ENCODE measurements at places on chromosomes 6 and 20.
A peak's percentile ranks its signal among the peaks of the same experiment; 100 is the strongest.

DNA sequence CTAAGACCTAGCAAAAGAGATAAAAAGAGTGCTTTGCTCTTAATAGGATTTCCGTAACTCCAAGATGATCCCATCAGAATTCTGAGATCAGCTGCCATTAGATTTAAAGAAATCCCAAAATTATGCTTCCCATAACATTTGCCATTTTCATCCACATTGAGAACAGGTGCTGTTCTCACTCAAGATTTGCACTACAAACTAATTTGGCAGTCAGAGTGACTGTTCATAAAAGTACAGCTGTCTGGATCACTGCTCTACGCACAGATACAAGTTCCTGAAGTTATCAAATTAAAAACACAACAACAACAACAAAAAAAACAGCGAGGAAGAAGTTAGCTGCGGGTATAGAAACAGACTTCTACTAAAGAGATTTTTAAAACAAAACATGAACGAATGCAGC, 58.1 kb downstream of the ASCC3 start:
- DNase-seq: no peak

- DNase-seq: no peak
Measured at GRCh38 chr6:6661684-6662083, 73.2 kb downstream of the LY86 start.

GRCh38 chr6:82924799-82925535, 140.7 kb downstream of the UBE3D start:
- DNase-seq: no peak

GRCh38 chr6:105066836-105067235, 109.9 kb downstream of the LIN28B start:
- DNase-seq: no peak

DNA sequence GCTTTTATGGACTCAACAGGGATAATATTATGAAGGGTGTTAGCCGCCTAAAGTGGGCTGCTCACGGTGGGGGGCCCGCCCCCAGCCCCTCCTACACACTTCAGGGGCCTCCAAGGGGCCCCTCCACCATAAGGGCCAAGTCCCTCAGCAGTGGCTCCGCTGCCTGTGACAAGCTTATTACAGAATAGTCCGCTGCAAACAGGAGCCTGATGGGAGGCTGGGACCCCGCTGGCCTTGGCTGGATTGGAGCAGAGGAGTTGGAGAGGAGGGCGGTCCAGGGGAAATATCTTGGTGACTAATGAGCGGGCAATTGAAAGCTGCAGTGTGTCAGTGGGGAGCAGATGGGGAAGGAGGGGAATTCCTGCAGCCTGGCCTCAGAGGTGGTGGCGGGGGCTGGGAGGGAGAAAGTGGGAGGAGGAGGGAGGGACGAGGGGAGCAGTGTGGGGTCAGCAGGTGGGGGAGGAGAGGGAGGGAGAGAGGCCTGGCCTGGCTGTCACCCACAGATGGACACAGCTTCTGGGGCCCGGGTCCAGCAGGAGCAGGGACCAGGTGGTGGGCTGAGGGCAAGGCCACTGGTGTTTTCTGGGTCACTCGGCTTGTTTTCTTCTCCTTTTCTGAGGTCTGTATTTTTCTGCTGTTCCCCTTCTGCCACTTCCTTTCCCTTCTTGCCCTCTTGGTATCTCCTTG, 57.6 kb upstream of the FOXP4 start:
- DNase-seq: peak; percentile 63

- DNase-seq: peak; percentile 16
Measured at GRCh38 chr6:136923954-136924673, 2.0 kb downstream of the SLC35D3 start.

DNA sequence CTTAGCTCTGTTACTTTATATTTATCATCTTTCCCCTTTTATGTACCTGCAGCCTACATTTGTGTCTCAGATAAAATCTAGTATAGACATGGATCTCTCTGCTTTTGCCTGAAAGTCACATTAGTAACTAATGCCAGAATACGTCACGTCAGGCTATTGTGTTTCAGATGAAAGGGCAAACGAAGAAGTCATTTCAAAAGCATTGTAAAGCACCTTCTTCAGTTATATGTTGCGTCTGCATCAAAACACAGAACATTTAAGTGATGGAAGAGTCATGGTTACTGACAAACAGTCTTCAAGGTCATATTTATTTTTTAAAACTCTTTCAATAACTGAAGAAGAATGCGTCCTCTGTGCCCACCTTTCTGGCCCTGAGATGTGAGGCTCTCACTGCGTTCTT, 119.1 kb downstream of the SMOC2 start:
- DNase-seq: no peak

- no peak for DNase-seq
Measured at GRCh38 chr6:74936886-74937285, 269.0 kb downstream of the COL12A1 start.

GRCh38 chr20:20462185-20462584, 94.3 kb downstream of the INSM1 start:
- DNase-seq: no peak

GRCh38 chr6:135906972-135907465, 55.5 kb downstream of the PDE7B start:
- DNase-seq: no peak

DNA sequence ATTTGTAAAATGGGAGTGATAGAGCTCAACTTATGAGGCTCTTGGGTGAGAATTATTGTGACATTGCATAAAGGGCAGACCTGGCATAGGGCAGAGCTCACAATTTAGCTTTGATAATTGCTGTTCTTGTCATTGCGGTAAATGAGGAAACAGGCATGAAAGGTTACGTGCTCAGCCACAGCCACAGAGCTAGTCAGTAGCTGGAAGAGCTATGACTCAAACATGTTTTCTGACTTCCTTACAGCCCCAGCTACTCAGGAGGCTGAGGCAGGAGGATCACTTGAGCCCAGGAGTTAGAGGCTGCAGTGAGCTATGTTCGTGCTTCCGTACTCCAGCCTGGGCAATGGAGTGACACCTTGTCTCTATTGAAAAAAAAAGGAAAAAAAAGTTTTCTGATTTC, 3.5 kb upstream of the GHRH start:
- DNase-seq: no peak

GRCh38 chr6:9361749-9362148, 926.4 kb upstream of the SLC35B3 start:
- no peak for DNase-seq

- no peak for DNase-seq
Measured at GRCh38 chr6:34281702-34282334, 33.0 kb upstream of the SMIM29 start.

- DNase-seq: no peak
Measured at GRCh38 chr20:45340951-45341350, 7.3 kb downstream of the SDC4 start.

DNA sequence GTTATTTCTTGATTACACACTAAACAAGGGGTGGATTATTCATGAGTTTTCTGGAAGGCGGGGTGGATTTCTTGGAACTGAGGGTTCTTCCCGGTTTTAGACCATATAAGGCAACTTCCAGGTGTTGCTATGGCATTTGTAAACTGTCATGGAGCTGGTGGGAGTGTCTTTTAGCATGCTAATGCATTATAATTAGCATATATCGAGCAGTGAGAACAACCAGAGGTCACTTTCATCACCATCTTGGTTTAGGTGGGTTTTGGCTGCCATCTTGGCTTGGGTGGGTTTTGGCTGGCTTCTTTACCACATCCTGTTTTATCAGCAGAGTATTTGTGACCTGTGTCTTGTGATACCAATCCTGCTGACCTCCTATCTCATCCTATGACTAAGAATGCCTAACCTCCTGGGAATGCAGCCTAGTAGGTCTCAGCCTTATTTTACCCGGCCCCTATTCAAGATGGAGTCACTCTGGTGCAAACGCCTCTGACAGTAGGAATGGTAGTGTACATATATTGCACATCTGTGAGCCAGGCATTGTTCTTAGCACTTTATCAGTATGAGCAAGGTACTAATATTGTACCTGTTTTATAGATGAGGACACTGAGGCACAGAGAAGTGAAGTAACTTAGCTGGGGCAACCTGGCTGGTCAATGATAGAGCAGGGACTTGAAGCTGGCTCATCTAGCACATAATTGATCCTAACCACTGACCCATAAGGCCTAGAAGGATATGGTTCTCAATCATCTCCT, 203.7 kb downstream of the NFATC2 start:
- DNase-seq: no peak

- no peak for DNase-seq
Measured at GRCh38 chr6:3859878-3860552, 10.8 kb downstream of the FAM50B start.

- DNase-seq: no peak
Measured at GRCh38 chr6:30547454-30547853, 8.8 kb downstream of the GNL1 start.

DNA sequence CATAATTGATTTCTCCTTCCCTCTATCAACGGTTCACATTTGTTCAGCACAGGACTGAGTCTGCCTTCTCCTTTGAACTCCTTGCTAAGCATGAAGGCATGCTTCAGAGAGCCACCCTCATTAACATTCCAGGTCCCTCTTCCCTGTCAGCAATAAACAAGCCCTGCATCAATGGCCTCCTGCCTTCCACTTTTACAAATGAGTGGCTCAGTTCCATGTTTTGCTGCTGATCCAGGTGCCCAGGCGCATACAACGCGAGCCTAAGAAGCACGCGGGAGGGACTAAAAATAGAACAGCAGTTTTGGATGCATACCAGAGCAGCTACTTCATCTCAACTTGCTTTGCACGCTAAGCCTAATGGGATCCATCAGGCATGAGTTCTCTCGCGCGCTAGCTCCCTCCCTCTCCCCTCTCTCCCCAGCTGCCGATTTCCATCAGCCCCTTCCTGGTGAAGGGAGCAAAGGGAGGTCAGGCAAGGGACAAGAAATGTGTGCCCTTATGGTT, 53.4 kb downstream of the TRAF3IP2 start:
- DNase-seq: peak; percentile 42

DNA sequence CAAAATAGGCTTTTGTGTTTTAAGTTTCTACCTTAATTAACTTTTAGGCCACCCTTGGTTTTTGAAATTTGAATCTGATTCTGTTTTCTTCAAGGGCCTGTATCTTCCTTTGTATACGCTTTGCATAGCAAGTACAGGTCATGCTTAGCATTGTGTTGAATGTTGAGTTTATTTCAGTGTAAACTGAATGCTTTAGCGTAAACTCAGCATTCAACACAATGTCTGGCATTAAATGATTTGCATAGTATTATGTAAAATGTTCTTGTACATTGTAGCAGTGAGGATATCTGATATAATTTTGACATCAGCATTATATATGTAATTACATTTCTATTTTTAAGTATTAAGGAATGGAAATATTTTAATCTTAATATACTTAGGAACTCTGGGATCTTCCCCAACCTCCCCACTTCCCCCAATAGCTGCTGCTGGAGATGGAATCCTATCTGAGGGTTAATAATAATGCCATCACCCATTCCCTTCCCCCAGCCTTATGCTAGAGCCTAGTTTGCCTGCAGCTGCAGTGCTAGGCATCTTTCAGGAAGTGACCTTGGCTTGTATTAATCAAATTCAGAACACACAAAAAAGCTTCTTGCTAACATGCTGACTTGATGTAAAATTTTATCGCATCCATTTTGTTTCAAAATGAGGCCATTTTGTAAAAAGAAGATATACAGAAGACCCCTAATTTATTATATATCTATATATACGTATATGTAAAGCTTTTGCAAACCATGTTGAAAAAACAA, 73.1 kb downstream of the NCOA3 start:
- no peak for DNase-seq

DNA sequence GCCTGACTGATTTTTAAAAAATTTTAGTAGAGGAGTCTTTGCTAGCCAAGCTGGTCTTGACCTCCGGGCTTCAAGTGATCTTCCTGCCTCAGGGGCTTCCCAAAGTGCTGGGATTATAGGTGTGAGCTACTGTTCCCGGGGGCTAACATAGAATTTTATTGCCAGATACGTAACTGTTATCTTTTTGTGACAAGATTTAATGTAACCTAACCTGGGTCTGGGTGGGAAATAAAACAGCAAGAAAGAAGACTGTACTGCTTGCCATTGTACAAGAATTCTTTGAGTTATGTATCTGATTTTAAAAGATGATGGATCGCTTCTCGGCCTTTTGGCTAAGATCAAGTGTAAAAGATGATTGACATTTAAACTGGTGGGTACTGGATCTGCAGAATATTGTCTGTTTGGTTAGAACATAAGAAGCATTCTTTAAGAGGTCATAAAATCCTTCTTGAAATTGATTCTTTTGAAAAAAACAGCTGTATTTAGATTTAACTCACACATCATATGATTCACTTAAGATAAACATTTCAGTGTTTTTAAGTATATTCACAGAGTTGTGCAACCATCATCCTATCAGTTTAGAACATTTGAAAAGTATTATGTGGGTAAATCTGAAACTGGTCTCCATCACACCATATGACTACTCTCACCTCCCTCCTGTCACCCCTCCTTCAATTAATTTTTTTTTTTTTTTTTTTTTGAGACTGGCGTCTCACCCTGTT, 21.6 kb downstream of the TPX2 start:
- DNase-seq: no peak

GRCh38 chr6:110328259-110328658, 29.9 kb downstream of the METTL24 start:
- no peak for DNase-seq

DNA sequence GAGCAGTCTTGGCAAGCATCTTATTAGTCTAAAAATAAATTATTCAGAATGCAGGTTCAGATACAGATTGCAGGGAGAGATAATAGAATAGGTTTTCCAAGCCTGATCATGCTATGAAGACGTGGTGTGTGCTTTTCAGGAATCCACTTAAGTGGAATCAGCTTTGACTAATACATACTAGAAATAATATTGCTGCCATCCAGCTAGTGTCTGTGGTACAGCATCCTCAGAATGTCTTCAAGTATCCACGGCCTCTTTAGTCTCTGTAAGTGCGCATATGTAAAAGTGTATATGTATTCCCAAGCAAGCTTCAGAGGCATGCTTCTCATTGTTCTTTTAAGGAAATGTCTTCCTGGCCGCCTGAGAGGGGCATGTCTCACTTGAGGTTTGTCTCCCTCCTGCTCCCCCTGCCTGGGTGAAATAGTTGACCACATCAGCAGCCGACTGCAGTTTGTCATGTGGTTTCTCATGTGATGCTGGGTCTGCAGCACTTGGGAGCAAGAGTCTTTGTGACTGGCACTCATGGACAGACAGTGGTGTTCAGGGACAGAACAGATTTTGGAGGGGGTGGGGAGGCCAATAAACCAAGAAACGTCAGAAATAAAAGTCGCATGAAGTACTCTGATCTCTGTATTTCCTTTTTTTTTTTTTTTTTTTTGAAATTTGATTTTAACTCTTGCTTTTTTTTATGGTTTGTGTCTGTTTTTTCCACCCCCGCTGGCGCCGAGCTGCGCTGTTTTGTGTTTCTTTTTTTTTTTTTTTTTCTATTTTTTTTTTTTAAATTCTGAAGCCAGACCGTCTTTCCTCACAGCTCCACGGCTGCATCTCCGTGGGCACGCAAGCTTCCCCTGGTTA, 150.8 kb downstream of the PRL start:
- DNase-seq: no peak

GRCh38 chr6:1644516-1645060, 34.9 kb downstream of the FOXC1 start:
- no peak for DNase-seq
